ENCODE measurements at places on chromosomes 7 and 10.

GRCh38 chr7:94212160-94212559, 182.5 kb upstream of the COL1A2 start:
- DNase-seq = no peak

- DNase-seq = no peak
These were observed 42.9 kb upstream of the TCERG1L start for GRCh38 chr10:131354380-131354779.

DNA sequence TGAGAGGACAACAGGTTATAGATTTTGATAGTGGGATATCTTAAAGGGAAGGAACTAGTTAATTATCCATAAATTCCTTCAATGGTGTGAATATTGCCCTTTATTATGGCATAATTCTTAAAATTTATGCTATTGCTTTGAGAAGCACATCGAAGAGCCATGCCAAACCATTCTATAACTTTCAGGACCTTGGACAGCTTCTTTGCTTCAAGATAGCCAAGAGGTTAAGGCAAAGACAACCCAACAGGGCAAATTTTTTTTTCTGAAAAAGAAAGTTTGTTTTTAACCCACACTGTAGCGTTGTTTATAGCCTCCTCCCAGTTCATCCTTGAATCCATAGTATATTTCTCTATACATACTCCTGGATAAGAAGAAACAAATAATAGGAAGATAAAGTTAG, 103.2 kb downstream of the NRG3 start:
- no peak for DNase-seq

GRCh38 chr7:155344270-155344617, 46.6 kb downstream of the INSIG1 start:
- DNase-seq = no peak

- DNase-seq = no peak
These were observed 5.2 kb upstream of the MALRD1 start for GRCh38 chr10:19043431-19043830.

Data from KG1 (cell line).